ENCODE measurements at places on chromosomes 6 and 20.

- DNase-seq: no peak
Measured at GRCh38 chr6:37072526-37072925, 67.1 kb downstream of the FGD2 start.

DNA sequence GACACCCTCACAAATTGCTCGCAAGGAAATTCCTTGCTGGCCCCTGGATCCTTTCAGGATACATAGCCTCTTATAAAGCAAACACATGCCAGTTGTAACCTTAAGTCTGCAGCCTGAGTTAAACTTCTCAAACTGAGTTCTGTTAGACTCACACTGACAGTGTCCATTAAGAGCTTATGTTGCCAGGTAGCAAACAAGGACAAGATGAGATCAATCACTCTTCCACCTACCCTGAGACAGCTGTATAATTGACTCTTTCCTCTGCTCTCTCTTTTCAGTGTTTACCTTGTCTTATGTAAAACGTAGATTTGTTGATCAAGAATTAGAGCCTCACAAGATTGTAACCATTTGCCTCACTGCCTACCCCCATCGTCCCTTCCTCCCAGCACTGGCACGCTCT lies 359.8 kb downstream of the EPM2A start:
- no peak for DNase-seq

DNA sequence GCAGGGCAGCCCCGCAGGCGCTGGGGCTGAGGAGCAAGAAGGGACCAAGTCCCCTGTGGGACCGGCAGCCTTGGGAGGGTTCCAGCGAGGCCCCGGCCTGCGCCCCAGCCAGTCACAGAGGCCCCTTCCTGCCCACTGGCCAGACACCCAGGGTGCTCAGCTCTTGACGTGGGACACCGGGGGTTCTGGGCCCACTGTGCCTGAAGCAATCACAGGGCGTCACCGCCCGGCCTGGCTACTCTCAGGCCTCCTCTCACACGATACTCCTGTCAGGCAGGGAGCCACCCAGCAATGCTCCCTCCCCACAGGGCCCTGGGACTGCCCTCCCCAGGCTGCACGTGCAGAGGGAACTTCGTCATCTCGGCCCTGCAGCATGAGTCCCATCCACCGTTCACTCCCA lies 14.5 kb downstream of the TAF4 start:
- no peak for DNase-seq

GRCh38 chr6:16868968-16869367 lies 107.7 kb upstream of the ATXN1 start:
- DNase-seq: no peak

DNA sequence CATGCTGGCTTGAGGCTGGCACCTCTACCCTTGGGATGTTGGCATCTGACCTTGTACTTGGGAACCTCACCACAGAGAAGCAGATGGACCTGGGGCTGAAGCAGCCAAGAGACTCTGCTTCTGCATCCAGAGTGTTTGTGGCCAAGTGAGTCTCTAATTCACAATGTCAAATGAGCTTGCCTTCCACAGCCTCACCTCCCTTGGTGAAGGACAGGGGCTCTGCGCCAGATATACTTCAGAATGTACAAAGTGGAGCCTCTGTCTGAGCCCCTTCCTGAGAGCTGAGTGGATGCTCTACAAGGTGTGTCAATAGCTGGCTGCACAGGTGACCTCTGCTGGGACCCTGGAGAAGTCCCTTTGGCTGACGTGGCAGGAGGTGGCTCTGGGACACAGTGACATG lies 508.9 kb downstream of the CDH26 start:
- no peak for DNase-seq

DNA sequence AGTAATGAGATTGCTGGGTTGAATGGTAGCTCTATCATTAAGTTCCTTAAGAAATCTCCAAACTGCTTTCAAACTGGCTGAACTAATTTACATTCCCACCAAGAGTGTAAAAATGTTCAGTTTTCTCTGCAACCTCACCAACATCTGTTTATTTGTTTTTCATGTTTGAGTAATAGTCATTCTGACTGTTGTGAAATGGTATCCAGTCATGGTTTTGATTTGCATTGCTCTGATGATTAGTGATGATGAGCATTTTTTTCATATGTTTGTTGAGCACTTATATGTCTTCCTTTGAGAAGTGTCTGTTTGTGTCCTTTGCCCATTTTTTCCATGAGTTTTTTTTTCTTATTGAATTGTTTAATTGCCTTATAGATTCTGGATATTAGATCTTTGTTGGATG lies 24.9 kb downstream of the DEFB125 start:
- peak; percentile 2 for DNase-seq

DNA sequence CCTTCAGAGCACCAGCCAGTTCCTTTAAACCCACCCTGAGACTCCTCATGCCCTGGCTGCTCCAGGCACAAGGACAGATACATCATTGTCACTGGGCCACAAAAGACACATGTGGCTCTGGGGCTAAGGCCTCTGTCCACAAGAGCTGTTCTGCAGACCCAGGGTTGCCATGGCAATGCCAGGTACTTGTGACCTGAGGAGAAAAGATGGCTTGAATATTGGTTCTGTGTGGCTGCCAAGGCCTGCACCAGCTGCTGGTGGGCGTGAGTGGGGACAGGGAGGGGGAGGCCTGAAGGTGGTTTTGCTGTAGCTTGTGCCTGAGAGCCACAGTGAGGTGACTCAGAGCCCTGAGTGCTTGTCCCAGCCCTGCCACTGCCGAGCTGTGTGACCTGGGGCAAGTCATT lies 31.8 kb downstream of the SAYSD1 start:
- DNase-seq: no peak

GRCh38 chr6:130725551-130725950 lies 101.7 kb upstream of the SMLR1 start:
- DNase-seq: no peak

DNA sequence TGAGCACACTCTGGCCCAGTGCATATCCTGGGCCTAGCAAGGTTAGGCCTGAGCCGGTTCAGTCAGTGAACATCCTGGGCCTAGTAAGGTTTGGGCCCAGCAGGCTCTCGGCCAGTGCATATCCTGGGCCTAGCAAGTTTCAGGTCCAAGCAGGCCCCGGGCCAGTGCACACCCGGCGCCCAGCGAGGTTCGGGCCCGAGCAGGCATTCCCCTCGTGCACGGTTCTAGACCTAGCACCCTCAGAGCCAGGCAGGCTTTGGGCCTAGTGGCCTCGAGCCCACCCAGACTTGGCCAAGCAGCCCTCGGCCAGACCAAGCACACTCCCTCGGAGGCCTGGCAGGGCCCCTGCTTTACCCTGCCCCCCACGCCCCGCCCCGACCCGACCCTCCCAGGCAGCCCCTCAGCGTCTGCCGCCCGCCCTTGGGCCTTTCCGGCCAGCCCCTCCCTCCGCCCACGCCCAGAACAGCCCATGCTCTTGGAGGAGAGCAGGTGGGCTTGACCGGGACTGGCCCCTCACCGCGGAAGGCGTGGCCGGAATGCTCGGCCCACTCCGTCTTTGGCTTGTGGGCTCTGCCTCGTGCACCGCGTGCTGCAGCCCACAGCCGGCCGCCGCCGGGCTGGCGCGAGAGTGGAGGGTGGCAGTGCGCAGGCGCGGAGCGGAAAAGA lies at the start of gene CTCFL:
TSS of gene CTCFL (minus strand) at position 630 of the 666 bp plus-strand sequence. CDS start 935 bp downstream, outside the sequence.
- DNase-seq: no peak

DNA sequence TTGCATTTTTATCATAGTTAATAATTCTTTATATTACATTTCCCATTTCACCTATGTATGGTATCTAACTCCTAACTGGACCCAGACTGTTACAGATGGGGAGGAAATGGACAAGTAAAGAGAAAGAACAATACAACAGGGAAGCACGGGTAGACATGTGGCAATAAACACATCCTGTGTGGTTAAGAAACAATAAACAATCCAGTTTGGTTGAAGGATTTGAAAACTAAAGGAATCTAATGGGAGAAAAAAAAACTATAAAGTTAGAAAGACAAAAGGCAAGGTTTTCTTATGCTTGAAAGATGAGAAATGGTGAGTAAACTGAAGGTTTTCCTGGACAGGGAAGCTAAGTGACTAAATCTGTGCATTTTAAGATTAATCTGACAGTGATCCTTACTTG lies 34.9 kb upstream of the ALDH8A1 start:
- DNase-seq: peak; percentile 17

GRCh38 chr6:37807656-37808055 lies 11.9 kb upstream of the ZFAND3 start:
- no peak for DNase-seq

DNA sequence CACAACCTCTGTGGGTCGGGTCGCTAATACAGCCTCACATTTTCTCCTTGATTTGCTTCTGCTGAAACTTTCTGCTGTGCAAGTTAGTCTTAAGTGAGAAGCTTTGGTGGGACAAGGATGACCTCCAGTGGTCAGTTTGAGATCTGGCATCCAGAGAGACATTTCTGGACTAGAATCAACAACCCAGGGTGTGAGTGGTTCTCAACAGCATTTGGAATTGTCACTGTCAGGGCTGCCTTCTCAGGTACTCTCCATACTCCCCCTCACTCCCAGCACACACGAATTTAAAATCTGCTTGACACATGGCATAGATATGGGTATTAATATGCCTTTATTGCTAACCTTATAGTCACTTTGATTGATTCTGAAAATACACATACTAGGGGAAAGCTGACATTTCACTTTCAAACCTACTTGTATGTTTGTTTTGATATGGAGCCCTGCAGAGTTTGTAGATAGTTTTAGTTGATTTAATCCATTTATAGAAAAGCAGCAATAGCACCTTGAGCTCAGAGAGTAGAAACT lies 13.2 kb downstream of the OTOR start:
- peak; percentile 75 for DNase-seq

- DNase-seq: no peak
Measured at GRCh38 chr6:10347561-10348327, 67.1 kb downstream of the TFAP2A start.

DNA sequence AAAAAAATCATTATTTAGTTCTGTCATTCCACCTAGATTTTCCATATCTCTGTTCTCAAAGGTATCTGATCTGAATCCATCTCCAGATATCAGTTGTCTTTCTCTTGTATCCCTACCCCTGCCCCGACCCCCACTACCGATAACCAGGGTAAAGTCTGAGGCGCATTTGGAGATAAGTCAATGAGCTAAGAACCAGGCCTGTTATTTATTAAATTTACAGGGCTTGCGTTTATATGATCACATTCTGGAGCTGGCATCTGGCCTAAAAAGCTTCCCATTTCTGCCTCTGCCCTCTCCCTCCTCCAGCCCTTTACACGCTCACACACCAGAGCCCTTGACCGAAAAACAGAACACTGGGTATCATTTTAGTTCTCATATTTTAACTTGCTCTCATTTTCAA lies 144.7 kb downstream of the ALDH8A1 start:
- DNase-seq: no peak

DNA sequence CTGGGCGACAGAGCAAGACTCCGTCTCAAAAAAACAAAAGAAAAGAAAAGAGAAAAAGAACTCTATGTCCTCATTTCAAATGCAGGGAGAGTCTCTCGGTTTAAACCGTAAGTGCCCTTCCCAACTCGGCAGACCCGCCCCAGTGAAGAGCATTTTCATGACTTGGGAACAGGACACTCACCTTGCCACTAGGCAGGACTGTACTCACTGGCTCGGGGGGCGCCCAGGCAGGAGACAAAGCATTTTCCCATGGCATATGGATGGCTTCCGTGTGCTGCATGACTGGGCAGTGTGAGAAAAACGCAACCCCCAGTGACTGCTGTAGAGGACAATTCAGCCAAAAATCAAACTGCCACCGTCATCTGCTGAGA lies 23.7 kb upstream of the MRGBP start:
- DNase-seq: no peak

DNA sequence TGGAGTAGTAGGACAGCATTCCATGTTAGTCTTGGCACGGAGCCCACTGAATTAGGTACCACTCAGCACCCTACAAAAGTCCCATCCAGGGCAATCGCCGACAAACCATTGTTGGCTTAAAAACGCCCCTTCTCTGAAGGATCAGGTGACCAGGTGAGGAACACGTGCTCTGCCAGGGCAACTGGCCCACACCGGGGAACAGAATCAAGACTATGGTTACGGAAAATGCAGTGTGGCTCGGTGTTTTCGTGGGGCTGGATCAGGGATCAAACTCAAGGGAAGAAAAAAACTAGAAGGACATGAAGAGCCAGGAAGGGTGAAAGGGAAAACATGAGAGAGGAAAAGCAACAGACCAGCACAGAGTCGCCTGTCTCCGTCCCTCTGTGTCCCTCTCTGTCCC lies 177.8 kb upstream of the ARID1B start:
- DNase-seq: no peak

GRCh38 chr6:155250701-155251381 lies 13.0 kb upstream of the CLDN20 start:
- DNase-seq: no peak

DNA sequence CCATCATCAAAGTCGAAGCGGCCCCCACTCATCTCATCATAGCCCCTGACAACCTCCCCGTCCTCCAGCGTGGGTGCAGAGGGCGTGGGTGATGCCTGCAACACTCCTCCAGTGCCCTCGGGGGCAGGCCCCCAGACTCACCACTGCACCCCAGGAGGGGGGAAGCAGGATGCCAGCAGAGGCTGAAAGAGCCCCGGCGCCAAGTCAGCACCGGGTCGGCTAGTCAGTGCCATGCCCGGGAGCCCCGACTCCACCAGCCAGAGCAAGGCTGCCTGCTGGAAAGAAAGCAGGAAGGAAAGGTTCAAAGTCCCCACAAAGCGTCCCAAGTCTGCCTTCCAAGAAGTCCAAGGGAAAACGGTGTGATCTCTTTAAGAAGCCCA lies 324 bp downstream of the JPH2 start:
- DNase-seq: no peak

DNA sequence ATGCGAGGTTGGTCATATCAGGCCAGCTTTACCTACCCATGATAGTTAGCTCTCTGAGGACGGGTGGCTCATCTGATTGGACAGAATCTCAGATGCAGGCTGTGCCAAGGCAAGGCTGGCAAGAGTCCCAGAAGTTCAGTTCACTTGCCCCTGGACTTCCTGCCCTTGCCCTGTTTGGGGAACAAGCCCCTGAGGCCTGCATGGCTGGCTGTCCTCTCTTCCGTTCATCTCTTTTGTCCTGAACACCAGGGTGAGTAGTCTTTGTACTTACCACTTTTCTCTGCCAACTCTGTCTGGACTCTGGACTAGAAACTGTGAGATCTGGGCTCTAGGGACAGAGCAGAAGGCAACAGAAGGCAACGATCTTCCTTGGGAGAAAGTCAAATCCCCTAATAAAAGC lies 769.9 kb downstream of the QKI start:
- DNase-seq: no peak

DNA sequence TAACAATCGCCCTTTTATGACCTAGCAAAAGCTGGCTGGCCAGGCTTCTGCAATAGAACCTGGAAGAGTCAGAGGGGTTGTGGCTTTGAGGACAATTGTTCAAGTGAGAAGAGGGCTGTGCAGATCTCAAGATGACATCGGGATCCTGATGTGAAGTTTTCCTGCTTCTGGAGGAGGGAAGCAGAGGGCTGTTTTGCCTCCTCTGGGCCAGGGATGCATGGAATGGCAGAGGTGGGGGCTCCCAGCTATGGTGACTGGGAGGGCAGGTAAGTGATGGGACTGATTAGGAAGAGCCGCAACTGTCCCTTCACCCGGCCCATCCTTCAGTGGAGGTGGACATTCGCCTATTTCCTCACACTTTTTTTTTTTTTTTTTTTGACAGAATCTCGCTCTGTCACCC lies 43.4 kb upstream of the BLCAP start:
- DNase-seq: no peak

- peak; percentile 21 for DNase-seq
Measured at GRCh38 chr6:15427331-15428070, 181.6 kb downstream of the JARID2 start.

- DNase-seq: no peak
Measured at GRCh38 chr6:146410851-146411595, 132.6 kb upstream of the RAB32 start.

- DNase-seq: no peak
Measured at GRCh38 chr20:6212903-6213302, 90.1 kb upstream of the FERMT1 start.
